ENCODE measurements at places on chromosomes 7 and 10.

DNA sequence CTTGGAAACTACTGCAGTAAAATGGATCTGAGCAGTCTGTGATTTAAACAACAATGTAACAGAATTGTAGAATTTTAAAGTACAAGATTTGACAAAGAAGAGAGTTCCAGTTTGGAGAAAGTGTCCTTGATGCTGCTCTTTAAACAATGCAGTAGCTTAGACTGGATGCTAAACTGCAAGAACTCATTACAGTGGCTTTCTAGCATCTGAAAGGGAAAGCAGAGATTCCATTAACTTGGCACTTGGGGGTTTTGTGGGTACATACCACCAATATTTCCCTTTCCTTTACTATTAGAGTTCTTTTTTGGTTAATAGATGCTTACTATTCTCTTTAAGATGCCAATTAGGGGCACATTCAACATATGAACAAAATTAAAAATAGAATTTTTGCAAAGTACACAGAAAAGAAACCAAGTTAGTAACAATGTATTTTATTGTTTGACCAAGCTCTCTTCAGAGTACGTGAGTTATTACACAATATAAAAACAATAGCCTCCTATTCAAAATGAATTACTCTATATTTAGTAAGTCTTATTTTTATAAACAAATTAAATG lies 11.9 kb downstream of the PSTK start:
- no peak for DNase-seq

DNA sequence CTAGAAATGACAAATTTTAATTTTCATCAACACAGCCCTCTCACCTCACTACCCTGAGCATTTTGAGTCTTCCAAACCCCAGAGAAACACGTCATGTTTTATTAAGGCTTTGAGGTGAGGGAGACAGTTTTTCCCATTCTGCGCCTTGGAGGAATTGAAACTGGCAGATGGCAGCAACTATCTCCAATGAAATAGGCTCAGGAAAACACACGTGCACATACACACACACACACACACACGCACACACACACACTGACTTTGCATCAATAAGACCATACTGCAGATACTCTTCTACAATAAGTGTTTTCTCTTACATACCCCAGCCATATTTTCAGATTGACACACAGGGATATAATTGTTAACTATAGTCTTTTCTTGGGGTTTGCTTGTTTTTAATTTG lies 3.2 kb upstream of the SFTPA2 start:
- no peak for DNase-seq

GRCh38 chr7:89777499-89777898 lies 376.8 kb upstream of the STEAP1 start:
- no peak for DNase-seq

GRCh38 chr10:117399341-117400196 lies 24.3 kb upstream of the PDZD8 start:
- no peak for DNase-seq

- no peak for DNase-seq
Measured at GRCh38 chr7:158228131-158228530, 359.5 kb downstream of the PTPRN2 start.

DNA sequence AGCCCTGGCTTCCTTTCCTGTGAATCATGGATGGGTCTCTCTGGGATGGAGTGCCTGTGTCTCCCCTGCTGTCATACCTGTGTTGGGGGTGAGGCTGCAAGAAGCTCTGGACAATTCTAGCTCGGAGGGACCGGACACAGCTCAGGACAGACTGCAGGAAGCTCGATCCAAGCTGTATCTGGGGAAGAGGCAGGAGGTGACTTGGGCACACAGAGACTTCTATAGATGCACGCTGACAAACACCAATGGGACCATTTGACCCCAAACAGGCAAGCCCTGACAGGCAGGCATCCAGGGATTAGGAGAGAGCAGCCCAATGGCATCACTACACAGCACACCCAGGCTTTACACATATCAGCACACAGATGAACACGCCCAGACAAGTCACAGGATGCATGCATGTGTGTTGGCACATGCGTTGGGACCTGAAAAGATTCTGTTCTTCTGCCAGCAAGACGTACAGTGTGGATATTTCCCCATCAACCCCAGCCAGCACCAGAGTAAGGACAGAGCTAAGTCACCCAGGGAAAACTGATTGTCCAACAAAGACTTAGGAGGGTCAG lies 4.5 kb downstream of the LLCFC1 start:
- DNase-seq = no peak

GRCh38 chr10:92575961-92576360 lies 2.1 kb upstream of the IDE start:
- DNase-seq = no peak

GRCh38 chr7:97307521-97308108 lies 190.1 kb downstream of the SDHAF3 start:
- DNase-seq = no peak

DNA sequence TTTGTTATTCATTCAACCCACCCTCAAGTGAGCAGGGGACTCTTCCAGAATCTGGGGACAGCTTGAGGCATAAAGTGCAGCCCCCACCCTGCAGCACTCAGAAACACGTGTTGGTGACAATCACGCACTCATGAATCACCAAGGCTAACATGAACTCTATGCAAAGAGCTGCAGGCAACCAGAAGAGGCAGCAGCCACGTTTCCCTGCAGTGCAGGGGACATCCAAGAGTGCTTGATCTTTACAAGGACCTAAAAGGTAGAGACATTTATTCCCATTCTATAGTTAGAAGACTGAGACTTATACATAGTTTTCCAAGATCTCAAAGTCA lies 135.2 kb upstream of the GDF10 start:
- no peak for DNase-seq

- no peak for DNase-seq
Measured at GRCh38 chr7:65989694-65990080, 7.7 kb upstream of the GUSB start.

DNA sequence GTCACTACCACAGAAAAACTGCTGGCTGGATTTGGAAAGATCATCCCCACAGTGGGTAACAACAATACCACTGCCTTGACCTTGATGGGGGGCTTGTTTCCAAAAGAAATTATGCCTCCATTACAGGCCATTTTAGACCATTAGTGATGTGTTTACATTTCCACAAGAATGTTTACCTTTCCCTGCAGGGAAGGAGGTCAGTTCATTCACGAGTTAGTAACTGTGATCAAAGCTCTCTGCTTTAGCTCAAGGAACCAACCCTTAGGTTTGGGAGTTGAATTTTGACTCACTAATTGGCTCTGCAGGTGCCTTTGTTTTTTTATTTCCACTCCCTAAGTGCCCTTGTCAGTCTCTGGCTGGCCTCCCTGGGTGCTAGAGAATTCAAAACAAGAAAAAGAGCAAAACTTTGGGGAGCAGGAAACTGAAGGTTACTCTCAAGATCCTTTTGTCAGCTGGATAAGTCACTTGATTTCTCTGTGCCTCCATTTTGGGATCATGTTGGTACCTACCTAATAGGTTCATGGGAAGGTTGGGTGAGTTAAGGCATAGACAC lies 41.1 kb upstream of the NUPR2 start:
- peak; percentile 56 for DNase-seq

DNA sequence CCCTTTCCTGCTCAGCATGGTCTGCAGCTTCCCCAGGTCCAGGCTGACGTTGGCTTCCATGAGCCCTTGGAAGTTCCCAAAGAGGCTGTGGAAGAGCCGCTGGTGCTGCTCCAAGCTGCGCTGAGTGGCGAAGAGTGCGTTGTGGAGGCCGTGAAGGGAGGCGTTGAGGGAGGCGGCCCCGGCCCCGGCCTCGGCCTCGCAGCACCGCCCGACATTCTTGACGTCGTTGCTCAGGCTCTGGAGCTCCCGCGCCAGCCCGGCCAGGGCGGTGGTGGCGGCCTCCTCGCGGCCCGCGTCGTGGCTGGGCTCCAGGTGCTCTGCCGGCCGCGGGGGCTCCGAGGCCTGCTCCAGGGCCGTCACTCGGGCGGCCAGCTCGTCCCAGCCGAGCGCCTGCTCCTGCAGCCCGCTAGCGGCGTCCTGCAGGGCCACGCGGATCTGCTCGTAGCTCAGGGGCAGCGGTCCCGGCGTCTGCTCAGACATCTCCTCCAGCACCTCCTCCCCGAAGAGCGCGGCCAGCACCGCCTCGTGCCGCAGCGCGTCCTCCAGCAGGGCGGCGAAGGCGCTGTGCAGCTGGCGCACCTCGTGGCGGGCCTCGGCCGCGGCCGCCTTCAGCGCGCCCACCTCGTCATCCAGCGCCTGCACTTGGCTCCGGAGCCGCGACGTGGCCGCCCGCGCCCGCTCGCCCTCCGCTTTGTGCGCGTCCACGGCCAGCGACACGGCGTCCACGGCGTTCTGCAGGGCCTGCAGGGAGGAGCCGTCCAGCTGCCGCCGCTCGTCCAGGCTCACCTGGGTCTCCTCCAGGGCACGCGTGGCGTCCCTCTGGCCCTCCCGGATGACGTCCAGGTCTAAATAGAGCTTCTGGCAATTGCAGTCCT lies 14.7 kb downstream of the MMRN2 start:
- DNase-seq = no peak

- DNase-seq = no peak
Measured at GRCh38 chr7:91474074-91474473, 209.8 kb downstream of the FZD1 start.

- no peak for DNase-seq
Measured at GRCh38 chr7:71864130-71864529, 548.0 kb downstream of the CALN1 start.

DNA sequence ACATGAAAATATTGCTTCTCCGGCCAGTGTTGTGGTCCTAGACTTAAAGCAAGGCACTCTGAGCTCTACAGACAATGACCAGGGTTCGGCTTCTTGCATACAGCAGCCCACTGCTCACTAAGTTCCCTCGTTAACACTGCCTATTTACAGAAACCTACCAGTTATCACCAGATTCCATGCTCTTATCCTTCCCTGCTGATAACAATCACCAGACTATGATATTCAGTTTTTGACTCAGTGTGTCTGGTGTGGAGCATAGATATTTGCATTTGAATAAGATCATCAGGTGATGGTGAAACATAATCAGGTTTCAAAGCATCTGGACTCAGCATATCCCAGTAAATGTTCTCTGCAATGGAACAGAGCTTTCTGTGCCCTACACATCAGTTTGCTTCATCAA lies 182.3 kb downstream of the SNX13 start:
- no peak for DNase-seq

GRCh38 chr7:13152755-13153154 lies 465.3 kb downstream of the ARL4A start:
- DNase-seq = no peak

DNA sequence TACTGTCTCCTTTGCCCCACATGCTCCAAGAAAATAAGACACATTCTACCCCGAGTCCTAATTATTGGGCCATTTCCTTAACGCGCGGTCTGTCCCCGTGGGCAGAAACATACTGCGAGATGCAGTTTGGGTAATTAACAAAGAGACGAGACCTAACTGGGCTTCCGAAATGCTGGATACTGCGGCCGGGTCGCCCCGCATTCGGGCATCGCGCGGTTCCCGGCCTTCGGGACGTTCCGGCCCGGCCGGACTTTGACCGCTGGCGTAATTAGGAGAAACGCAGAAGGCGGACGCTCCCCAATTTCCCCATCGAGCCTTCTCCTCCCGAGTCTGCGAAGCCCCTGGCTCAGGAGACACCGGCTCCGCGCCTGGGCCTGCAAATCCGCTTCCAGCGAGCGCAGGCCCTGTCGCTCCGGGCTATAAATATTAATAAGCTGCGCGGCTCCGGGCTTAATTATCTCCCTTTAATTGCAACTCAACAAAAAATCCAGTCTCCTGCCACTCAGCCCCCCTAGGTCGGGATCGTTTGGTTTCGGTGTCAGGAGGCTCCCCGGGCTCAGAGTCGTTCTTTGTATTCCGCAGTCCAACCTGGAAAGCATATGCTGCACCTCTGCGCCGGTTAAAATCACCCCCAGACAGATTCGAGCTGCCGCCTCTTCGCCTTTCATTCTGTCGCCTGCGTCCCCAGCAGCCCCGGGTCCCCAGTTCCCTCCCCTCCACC lies 131.5 kb downstream of the SPAG6 start:
- DNase-seq = no peak
